ENCODE measurements at places on chromosomes 11 and 22.
A peak's percentile ranks its signal among the peaks of the same experiment; 100 is the strongest.

GRCh38 chr11:121244884-121245283 is 47.7 kb upstream of the SC5D start:
- no peak for DNase-seq

GRCh38 chr11:129620237-129621104 is 195.2 kb upstream of the TMEM45B start:
- DNase-seq: no peak

DNA sequence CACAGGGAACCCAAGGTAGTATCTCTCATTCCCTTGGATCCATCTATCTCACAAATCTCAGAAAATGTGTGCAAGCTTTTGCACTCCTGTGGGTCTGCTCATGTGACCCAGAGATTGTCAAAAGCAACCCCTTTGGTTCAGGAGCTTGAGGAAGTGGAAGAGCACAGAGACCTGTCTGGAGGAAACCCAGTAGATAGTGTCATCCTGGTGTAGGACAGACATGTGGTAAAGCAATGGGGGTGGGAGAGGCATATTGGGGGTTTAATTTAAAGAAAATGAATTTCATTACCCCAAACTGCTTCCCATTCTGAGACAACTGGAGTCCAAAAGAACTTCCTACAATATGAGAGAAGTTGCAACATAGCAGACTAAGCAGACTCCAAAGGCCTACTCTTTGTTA is 5.8 kb upstream of the MS4A14 start:
- no peak for DNase-seq

DNA sequence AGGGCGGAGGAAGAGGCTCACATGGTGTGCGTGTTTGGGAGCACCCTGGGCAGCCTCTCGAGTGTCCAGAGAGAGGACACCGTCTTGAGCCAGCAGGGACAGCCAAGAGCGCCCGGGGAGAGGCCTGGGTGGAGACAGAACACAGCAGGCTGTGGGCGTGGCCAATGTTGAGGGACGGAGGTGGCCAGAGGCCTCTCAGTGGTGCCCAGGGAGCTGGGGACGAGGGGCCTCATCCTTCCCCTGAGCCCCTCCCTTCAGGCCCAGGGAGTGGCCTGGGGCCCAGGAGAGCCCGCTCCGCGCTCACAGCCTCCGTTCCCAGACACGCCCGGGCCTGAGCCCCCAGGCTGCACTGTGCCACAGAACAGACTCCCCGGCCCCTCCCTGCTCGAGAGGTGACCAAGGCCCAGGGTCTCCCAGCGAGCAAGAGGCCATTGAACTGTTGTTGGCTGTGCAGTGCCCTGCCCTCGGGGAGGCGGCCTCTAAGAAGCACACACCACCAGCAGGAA is 48.4 kb downstream of the CDKN1C start:
- DNase-seq: no peak

DNA sequence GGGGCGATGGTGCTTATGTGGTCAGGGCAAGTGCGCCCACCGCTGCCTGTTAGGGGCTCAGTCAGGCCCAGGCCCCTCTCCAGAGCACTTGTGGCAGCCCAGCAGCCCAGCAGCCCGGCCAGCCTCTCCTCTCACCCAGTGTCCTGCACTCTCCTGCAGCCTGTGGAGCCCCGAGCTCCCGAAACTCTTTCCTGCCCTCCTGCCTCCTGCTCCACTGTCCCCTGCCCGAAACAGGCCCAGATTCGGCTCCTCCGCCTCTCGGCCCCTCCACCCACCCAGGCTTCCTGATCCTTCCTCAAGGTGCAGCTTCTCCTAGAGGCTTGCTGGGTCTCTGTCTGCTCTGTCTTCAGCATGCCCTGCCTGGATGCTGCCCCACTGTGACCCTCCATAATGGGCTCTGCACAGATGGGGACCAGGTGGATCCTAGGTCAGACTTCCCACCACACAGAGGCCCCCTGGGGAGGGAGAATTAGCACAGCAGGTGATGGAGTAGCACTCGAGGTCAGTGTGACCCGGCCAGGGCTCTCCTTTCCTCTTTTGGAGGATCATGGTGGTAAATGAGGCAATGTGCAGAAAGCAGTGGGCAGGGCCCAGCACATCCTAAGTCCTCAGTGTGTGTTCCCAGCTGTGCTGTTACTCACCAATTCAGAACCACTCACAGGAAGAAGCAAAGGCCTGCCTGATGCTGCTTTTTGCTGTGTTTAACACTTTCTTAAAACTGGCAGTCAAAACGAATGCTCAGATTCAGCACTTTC is 18.6 kb upstream of the NAP1L4 start:
- peak; percentile 50 for DNase-seq

GRCh38 chr22:49087198-49087597 is 740.5 kb downstream of the BRD1 start:
- no peak for DNase-seq

GRCh38 chr11:33655842-33656600 is 44.6 kb downstream of the C11orf91 start:
- no peak for DNase-seq

DNA sequence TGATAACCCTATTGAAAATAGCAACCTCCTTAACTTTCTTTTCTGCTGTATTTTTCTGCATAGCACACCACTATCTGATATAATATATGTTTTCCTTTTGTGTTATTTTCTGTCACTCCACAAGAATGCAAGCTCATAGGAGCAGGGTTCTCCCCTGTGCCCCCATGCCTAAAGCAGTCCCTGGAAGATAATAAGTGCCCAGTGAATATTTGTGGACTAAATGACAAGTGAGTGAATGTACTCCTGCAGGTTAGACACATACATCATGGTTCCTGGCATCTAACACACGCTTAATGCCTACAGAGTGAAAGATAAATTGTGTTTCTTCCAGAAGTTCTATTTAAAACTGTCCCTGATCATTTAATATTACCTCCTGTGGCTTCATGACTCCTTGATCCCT is 23.9 kb upstream of the OR9Q2 start:
- no peak for DNase-seq

GRCh38 chr11:69452206-69452987 is 29.1 kb upstream of the LINC01488 start:
- no peak for DNase-seq

DNA sequence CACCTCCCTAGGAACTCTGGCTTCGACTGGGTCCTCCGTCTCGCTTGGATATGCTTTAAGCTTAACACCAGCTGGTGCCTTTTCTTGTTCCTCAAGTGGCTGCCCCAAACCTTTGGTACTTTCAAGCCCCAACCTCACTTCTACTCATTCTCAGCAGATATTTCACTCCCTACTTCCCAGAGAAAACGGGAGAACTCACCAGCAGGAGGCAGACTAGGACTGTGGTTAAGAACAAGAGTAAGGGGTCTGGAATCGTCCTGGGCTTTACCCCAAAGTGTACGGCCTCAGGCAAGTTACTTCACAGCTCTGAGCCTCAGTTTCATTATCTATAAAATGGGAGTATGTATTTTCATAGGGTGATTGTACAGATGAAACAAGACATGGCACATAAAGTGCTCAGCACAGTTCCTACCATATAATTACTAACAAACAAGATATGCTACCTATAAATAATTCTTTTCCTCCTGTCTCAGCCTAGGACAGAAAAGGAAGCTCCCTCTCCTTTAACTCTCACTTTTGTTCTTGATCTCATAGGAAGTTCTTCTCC is 37.8 kb downstream of the PAMR1 start:
- DNase-seq: no peak

DNA sequence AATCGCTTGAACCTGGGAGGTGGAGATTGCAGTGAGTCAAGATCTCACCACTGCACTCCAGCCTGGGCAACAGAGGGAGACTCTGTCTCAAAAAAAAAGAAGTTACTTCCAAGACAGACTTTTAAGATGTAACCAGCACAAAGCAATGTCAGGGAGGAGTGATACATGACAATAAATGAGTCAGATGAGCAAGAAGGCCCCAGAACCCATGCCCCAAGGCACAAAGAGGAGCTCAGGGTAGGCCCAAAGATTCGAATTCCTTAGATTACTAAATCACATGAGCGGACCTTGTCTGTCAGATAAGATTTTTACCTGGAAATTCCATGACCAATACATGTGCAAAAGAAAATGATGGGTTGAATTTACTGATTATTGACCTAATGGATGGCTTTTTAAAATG is 10.5 kb upstream of the JHY start:
- DNase-seq: no peak

- no peak for DNase-seq
Observed at GRCh38 chr11:69635804-69636511, 5.0 kb upstream of the CCND1 start.

Measured in activated CD8-positive, alpha-beta memory T cell treated with anti-CD3 and anti-CD28 coated beads, Interleukin-2, amount 10 ng/mL, durations not matched to agents 7 days and 5 days (primary cell).